PC-9 (cell line): ENCODE measurements at places on chromosomes 5 and 9. TPM values are rescaled to one million over a fixed set of nuclear protein-coding genes. Genes with fewer than 3 reads are reported as not detected.

DNA sequence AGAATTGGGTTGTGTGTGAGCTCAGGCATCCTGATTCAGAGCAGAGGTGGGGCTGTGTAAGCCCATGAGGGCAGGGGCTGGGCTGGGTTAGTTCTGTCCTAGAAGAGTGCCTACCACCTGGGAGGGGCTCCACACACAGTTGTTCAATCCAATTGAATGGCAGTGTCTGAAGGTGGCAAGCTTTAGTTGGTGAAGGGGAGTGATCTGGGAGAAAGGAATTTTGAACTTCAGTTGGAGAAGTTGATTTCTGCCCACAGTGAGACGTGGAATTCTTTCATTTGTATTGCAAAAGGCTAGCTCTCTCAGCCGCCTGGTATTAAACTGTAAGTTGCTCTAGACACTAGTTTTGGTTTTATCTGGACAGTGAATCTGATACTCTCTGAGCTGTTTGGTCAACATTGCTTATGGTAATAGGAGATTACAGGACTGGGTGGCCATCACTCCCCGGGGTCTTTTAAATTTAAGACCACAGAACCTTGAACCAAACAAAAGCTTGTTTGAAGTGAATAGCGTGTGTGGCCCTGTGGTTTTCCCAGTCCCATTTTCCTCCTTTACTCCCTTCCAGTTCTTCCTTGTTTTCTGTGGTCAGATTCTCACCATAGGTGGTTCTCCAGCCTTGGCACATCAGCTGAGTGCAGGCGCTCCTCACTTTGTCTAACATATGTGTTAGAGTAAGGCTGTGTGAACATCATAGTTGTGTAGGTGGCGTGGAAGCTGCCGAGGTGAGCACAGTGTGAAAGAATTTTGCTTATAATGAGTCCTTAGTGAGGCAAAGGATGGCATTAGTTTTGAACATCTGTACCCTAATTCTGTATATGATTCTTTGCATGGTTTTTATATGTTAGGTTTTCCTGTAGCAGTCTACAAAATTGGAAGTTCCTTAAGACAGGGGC, 78.0 kb downstream of the ARHGAP26 start:
- H3K4me1 ChIP-seq: peaks cover 32% of the 10 kb centered on the region
- peak; percentile 47 for DNase-seq
- no peaks in the 10 kb centered on the region for H3K27me3 ChIP-seq
- no peak overlapping the region for H3K4me3 ChIP-seq
- H3K27ac ChIP-seq: 0 out of 2 replicates have a peak overlapping the region, but pooled peaks have one; percentile 11
- H3K36me3 ChIP-seq: no peaks in the 10 kb centered on the region

GRCh38 chr5:35869685-35870277, 13.1 kb downstream of the IL7R start:
- no peak for DNase-seq
- H3K4me1 ChIP-seq: no peaks in the 10 kb centered on the region
- no peaks in the 10 kb centered on the region for H3K27me3 ChIP-seq
- no peaks in the 10 kb centered on the region for H3K36me3 ChIP-seq
- no peak overlapping the region for H3K27ac ChIP-seq

- H3K4me1 ChIP-seq: no peaks in the 10 kb centered on the region
- peaks cover 95% of the 10 kb centered on the region for H3K27me3 ChIP-seq
- no peaks in the 10 kb centered on the region for H3K36me3 ChIP-seq
- H3K4me3 ChIP-seq: no peak overlapping the region
These were observed 130.0 kb downstream of the COL23A1 start for GRCh38 chr5:178460174-178460573.

DNA sequence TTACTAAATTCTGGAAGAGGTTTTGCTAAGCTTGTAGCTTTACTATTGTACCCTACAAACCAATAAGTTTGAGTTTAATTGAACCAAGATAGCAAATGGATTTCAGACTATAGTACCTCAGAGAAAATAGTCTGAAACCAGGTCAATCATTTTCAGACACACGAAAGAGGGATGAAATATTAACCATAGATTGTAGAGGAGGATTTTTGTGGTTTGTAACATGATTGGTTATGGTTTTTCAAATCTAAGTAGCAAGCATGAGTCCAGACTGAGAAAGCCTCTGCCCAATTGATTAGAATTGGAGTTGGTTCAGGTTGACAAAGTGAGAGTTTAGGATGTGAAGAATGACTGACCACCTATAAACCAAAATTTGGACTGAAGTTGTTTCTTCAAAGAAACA, 562.7 kb upstream of the DMAC1 start:
- no peak for DNase-seq
- no peaks in the 10 kb centered on the region for H3K4me1 ChIP-seq
- no peaks in the 10 kb centered on the region for H3K27me3 ChIP-seq
- no peak overlapping the region for H3K4me3 ChIP-seq

Gene EFNA5
- 38.0 and 42.7 TPM in 2 replicates for total RNA-seq
